Stimulated activated CD8-positive, alpha-beta memory T cell treated with anti-CD3 and anti-CD28 coated beads, Interleukin-4, amount 100 ng/mL, for 4 hours (primary cell): ENCODE measurements at places on chromosomes 5 and 9.

GRCh38 chr5:61894046-61894445 lies 412.0 kb upstream of the KIF2A start:
- DNase-seq: no peak

- DNase-seq: no peak
These were observed 53.2 kb downstream of the BOD1 start for GRCh38 chr5:173563246-173563645.

GRCh38 chr9:15010581-15010980 lies 100.4 kb upstream of the FREM1 start:
- DNase-seq: no peak

DNA sequence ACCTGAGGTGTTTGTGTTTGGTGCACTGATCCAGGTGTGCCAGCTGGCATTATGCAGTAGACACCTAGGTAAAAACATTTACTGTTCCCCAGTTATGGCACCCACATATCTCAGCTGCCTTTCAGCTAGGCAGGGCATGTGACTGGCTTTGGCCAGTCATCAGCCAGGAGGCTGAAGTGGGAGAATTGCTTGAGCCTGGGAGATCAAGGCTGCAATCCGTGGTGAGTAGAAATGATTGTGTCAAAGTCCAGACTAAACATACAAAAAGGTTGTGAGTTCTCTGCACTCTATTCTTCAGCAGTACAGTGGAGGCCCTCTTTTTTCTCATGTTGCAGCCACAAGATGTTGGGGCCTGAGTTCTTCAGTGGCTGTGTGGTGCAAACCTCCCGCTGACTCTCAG lies 3.2 kb upstream of the FBLL1 start:
- DNase-seq: no peak

DNA sequence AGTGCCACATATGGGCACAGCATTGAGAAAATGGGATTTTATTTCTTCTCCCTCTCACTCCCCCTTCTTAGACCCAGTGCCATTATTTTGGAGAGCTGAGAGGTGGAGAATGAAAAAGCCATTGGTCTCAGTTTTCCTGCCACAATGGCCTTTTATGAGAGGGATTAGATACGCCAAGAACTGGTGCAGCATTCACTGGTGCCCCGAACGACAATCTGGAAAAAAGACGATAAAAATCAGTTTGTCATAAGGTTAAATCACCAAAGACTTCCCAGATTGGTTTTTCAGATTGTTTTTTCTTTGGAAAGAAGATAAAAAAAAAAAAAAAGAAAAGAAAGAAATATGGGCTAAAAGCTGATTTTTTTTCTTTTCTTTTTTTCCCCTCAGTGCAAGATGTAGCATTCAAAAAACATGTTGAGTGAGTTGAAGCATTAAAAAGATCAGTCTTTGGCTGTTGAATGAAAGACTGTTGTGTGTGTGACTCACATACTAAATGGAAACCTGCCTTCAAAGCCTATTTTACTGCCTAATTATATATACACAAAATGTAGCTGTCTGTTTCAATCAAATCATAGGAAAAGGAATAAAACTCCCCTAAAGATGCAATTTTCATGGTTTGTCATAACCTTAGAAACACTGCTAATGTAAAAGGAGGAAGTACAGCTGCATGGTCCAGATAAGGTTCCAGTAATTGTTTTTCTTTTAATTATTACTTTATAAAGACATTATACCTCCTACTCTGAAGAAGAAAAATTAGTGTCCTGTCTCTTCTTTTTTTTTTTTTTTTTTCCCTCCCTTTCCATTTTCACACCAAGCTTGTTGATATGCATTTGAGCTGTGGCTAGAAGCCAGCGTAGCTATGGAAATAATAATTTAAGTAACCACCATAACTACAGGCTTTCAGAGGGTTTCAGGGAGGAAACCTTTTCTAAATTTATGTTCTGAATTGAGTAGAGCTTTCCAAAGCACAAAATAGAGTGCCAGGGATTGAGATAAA lies 27.2 kb upstream of the ZNF608 start:
- no peak for DNase-seq
